ENCODE measurements at places on chromosomes 7 and 10. TPM values are rescaled to one million over a fixed set of nuclear protein-coding genes. Genes with fewer than 3 reads are reported as not detected.
A peak's percentile ranks its signal among the peaks of the same experiment; 100 is the strongest.

DNA sequence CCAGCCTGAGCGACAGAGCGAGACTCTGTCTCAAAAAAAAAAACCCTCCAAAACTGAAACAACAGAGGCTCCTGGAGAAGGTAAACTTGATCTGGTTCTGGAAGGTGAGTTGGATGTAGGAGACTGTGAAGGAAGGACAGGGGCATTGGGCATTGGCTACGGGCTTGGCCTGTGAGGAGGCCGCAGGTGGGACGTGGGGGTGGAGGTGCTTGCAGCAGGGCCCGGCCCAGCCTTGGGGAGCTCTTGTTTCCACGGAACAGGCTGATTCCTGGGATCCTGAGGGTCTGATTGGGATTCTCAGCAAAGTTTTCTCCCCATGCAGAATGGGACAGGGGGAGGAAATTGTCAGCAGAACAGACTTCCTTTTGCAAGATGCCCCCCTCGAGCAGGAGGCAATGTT, 30.6 kb downstream of the IL15RA start:
- no peak for DNase-seq

DNA sequence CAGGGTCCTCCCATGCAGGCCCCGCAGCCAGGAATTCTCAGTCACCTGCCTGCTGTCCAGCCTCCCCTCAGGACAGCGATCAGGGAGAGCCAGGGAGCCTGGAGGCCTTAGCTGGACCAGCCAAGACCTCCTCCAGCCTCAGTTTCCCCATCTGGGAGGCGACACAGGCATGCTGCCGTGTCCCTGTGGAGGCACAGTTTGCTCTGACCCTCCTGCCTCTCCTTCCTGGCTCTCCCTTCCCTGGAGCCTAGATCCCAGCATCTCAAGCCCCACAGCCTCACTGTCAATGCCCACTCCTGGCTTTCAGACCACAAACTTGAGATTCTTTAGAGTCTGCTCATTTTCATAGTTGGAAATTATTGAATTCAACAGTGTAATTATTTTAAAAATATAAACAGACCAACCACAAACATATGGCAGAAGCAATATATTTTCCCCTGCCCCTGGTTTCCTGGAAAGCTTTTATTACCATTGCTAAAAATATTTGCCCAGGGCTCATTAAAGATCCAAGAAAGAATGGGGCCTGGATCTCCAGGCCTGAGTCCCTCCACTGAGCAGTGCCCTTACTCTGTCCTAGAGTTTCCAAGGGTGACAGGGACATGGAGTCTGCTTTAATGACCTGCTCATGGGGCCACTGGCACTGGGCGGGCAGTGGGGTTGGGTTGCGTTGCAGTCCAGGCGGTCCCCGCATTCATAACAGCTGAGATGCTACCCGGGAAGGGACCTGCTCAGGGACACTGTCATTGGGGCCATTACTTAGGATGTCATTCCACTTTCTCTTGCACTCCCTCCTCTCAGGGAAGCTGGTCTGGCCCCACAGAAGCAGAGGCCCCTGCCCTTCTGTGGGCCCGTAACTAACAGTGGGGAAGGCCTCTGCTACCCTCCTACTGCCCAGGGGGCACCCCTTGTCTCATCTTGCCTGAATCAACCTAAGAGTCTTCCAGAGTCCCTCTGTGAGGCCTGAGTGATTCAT, 81.6 kb upstream of the CHST15 start:
- DNase-seq, result no peak

GRCh38 chr10:119575991-119576390, 20.8 kb downstream of the TIAL1 start:
- no peak for DNase-seq

DNA sequence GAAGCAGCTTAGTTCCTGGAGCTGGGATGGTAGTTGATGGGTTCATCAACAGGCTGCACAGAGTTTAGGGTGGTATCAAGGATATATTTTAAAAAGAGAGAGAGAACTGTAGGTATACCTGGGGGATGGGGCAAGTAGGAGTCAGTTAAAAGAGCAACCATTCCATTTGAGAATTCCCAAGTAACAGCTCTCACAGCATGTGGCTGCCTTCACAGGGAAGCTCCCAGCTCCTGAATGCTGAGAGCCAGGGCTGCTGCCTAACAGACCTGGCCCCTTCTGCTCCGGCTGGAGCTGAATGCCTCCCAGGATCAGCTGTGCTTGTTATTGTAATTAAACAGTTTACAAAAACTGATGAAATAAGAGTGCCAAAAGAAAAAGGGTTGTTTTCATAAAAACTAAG, 58.8 kb upstream of the GPR26 start:
- DNase-seq, result no peak

DNA sequence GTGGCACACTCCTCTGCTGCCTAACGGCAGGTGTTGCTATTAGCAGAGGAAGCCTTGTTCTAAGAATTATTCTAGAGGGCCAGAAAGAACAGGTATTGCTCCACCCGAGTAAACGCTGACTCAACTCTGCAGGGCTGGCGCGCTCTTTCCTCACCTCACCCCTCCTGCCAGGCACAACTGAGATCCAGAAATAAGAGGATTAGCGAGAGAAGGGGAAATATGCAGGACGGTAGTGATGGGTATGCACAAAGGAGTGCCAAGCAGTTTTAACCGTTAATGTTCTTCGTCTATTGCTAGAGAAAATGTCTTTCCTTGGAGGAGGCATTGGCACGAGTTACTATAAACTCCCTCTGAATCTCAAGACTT, 369 bp upstream of the SCIN start:
- DNase-seq, result no peak

DNA sequence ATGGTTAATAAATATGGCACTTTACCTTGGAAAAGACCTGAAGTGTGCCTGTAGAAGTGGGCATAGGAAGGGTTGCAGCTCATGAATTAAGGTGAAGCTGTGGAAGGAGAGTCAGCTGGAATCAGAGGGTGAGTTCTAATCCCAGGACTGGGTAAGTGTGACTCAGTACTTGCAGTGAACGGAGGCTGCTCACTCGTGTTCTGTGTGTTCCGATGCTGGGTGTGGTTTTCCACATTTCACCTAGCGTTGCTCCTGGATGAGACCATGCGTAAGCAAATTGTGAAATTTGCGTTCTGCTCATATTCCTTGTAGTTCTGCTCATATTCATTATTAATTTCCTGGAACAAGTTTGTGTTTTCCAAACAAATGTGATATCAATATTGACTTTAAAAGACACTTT, 22.4 kb upstream of the TMEM236 start:
- DNase-seq, result no peak

DNA sequence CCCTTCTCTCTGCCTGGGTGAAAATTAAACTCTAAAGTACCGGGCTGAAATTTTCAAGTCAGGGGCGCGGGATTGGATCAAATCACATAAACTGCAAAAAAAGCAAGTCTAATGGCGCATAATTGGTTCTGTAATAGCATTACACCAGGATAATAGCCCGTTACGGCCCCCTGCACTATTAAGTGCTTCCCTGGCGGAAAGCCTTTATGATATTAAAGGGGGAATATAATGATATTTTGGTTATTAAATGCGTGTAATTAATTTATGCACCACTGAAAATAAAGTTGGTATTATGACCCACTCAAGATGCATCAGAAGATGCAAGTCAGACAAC, 744 bp upstream of the DRGX start:
- DNase-seq, result no peak

DNA sequence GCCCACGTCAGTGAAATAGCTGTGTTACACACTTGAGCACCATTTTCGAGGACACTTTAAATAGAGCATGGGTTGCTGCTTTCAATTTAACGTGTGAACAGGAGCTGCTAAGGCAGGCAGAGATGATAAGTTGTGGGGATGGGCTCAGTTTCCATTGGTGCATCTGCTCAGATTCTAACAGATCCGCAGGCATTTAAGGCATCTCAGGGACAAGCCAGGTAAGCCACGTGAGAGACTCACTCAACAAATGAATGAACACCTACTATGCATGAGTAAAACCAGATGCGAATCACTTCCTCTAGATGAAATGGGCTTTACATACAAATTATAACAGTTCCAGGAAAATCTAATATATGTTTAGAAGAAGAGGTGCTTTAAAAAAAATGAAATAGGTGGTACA, 34.6 kb downstream of the PLXNA4 start:
- DNase-seq, result no peak

GRCh38 chr10:71136036-71136721, 76.2 kb upstream of the UNC5B start:
- no peak for DNase-seq

DNA sequence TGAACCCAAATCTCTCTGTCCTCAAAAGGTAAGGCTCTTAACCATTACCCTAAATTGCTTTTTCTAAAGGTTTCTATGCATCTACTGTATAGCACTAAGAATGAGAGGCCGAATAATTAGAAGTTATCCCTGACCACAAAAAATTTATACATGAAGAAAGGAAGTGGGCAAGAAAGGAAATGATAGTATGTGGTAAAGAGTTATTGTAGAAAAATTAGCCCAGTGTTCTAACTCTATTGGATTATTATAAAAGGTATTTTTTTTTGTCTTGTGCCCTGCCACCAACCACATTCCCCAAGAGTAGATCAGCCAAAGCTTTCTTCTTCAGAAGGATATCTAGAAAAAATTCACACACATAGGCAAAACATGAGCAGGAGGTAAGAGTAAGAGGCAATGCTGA, 45.4 kb downstream of the DKK1 start:
- DNase-seq, result no peak

GRCh38 chr10:128943111-128943510, 523.9 kb upstream of the MGMT start:
- no peak for DNase-seq

GRCh38 chr7:26863518-26864308, 677 bp downstream of the SKAP2 start:
- DNase-seq, result peak; percentile 49

- no peak for DNase-seq
Measured at GRCh38 chr10:44258019-44258418, 126.9 kb downstream of the CXCL12 start.

GRCh38 chr7:12458520-12459131, 55.0 kb upstream of the VWDE start:
- DNase-seq, result peak; percentile 58

DNA sequence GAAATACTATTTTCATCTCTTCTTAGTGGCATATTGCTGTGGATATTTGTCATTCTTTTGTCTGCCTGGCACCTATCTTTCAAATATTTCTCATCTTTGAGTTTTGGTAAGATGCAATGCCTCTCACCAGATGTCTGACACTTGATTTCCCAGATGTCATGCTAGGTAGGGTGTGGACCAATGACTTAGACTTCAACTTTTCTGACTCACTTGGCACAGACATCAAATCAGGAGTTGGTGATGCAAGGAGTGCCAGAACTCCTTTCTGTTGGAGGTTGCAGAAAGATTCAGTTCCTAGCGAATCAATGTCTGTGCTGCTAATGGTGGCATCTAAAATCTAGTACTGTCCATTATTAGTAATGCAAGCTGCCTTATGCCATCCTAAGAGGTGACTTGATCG, 216.9 kb upstream of the FERD3L start:
- no peak for DNase-seq

DNA sequence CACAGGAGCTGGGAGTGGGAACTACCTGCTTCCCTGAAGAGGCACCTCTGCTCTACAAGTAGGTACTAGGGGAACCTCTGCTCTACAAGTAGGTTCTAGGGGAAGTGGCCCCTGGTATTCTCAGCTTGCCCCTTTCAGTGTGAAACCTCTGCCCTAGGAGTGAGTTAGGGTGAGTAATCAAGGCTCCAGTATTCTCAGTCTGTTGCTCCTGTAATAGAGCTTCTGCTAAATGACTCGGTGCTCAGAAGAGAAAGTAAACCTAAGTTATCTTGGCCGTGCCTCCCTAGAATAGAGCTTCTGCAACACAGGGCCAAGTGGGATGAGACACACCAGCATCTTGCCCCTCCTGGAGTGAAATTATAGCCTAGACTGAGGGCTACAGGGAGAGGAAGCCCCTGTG, 13.4 kb upstream of the RASSF4 start:
- DNase-seq, result peak; percentile 29

DNA sequence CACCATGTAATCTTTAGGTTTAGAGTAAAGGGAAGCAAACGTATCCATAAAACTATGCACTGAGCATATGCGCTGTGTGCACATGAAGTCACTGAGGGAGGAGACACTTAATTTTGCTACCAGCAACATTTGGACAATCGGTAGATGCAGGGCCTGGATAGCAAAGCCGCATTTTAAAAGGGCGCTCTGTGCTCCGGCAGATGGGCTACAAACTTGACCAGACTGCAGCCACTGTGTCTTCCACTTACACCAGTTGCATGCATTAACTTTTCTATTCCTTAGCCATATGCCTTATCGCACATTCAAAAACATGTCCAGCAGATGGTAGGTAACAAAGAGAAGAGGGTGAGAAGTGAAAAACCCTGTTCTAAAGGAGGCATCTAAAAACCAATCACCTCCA, 18.3 kb downstream of the FAM171A1 start:
- no peak for DNase-seq

- DNase-seq, result no peak
Measured at GRCh38 chr10:69416695-69417094, at the start of gene TACR2. TSS of gene TACR2 (minus strand) at chr10:69416918. CDS start at chr10:69416323, 595 bp downstream.

GRCh38 chr10:62707810-62708209, 96.7 kb upstream of the ADO start:
- DNase-seq, result no peak

Gene GPR85
- 0.42 TPM for total RNA-seq

Gene XRCC2
- 3.1 TPM for total RNA-seq

Gene CYP2E1
- total RNA-seq, result 0.23 TPM

Gene GALNT17
- total RNA-seq, result not detected

Gene TDRD1
- total RNA-seq, result under 0.01 TPM

Gene STN1
- 39.5 TPM for total RNA-seq

Gene NYAP1
- 5.4 TPM for total RNA-seq

Gene RINT1
- total RNA-seq, result 18.4 TPM

Gene SEPTIN14
- total RNA-seq, result not detected
